ENCODE measurements at places on chromosomes 16 and 17.

DNA sequence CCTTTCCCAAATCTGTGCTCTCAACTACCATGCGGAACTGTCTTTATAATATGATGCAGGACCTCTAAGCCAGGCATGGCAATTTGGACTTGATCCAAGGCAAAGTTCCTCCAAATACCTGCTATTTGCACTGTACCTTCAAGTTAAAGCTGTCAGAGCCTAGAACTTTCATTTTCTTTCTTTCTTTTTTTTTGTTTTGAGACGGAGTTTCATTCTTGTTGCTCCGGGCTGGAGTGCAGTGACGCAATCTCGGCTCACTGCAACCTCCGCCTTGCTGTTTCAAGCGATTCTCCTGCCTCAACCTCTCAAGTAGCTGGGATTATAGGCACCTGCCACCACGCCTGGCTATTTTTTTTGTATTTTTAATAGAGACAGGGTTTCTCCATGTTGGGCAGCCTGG is 51.7 kb downstream of the ARHGAP27 start:
- no peak for DNase-seq

- DNase-seq = no peak
Observed at GRCh38 chr17:82663381-82664275, 15.4 kb upstream of the WDR45B start.

- peak; percentile 88 for DNase-seq
Observed at GRCh38 chr16:90044111-90044551, 24.9 kb upstream of the DBNDD1 start.

GRCh38 chr17:2396568-2397246 is 4.2 kb downstream of the MNT start:
- DNase-seq = peak; percentile 98

Data from MCF 10A (cell line).